ENCODE measurements at places on chromosomes 11 and 22.

- DNase-seq = no peak
Measured at GRCh38 chr22:35219012-35219411, 38.3 kb upstream of the HMGXB4 start.

DNA sequence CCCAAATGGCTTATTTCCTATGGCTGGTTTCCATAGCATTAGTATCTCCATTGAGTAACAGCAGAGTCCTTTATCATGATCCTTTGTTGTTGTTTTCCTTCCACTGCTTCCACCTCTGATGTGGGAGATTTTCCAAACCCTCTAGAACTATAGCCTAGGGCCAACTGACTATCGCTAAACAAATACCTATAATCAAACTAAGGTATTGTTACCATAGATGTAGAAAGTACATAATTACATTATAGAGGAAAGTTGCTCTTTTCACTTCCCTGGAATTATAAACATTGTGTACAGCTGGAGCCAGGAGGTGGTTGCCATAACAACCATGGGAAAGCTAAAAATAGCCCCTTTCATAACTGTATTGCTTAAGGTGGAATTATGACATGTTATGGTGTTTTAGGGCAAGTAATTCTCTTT lies 47.0 kb upstream of the ALKBH3 start:
- DNase-seq = no peak

GRCh38 chr11:35424157-35424940 lies 5.0 kb upstream of the SLC1A2 start:
- no peak for DNase-seq

DNA sequence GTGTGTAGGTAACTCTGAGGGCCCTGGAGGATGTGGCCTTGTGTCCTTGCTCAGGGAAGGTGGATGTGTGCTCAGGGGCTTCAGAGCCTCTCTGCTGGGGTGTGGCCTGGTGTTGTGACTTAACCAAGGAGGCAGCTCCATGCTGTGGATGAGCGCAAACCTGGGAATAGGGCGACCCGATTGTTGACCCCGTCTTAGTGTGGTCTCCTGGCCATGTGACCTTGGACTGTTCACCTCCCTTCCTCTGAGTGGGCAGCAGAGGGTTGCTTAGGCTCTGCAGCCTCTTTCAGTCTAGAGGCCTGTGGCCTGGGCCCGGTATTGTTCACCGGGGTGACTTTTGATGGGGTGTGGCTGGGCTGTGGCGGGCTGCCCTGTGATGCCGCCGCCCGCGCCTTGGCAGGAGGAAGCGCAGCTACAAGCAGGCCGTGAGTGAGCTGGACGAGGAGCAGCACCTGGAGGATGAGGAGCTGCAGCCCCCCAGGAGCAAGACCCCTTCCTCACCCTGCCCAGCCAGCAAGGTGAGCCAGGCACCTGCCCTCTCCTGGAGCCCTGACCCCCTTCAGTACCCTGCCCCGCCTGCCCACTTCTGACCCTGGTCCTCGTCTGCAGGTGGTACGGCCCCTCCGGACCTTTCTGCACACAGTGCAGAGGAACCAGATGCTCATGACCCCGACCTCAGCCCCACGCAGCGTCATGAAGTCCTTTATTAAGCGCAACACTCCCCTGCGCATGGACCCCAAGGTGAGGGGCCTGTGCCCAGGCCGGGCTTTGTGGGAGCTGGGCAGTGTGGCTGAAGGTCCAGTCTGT lies 16.7 kb downstream of the INCENP start:
- no peak for DNase-seq

- DNase-seq = no peak
Measured at GRCh38 chr22:45507798-45508197, 5.1 kb downstream of the FBLN1 start.

DNA sequence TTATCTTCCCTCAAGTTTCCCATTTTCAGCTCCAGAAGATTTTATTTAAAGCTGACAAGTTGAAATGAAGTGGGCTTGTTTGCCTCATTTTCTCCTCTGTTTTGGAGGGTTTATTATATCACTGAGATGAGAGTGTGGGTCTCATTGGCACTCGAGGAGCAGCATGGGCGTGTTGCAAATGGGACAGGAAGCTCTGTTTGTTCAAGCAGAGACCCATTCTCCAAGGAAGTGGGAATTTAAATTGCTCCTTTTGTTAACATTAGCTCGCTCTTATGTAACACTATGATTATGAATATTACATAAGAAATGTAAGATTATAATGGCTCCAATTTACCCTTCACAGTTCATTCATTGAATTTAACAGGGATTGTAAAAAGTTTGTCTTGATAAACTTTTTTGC lies 317.7 kb upstream of the CTSC start:
- no peak for DNase-seq

GRCh38 chr11:119093942-119094815 lies 7.5 kb downstream of the DPAGT1 start:
- DNase-seq = peak; percentile 38

DNA sequence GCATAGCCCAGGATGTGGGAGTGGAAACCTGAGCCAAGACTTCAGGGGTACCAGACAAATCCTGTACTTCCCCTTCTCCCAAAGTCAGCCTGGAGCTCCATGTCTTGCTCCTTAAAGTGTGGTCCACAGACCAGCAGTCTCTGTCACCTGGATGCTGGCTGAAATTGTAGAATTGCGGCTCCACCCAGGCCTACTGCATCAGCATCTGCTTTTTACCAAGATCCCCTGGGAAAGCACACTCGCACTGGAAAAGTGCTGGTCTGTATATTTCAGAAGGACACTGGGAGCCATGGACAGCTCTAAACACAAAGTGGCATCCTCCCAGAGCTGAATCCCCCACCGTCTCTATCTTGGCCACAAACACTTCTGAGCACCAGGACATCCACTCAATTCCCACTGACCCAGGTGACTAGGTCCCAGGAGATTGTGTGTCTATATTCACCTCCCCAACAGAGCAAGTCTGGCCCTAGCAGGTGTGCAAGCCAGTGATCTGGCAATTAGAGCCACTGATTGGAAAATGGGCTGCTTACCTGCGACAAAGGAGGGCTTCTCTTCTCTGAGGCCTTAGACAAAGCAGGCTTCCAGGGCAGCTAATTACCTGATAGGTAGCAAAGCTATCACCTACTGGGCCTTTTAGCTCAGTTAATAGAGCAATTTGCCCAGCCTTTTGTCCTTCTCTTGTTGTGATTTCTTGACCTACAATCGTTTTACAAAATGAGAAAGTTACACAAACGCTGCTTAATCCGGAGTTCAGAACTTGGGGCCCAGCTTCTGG lies 443.3 kb downstream of the MN1 start:
- DNase-seq = no peak

DNA sequence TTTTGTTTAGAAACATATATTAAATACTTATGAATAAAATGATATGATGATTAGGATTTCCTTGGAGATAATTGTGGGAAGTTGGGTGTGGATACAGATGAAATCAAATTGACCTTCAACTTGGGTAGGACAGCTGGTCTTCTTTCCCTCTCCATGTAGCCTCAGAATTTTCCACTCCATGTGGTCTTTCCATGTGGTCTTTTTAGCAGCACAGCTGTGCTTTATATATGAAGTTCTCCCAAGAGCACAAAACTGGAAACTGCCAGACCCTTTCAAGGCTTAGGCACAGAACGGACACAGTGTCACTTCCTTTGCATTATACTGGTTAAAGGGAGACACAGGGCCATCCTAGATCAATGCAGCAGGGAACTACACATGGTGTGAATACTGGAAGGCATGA lies 28.6 kb downstream of the FAM76B start:
- no peak for DNase-seq

- no peak for DNase-seq
Measured at GRCh38 chr11:72788241-72788640, 5.6 kb downstream of the STARD10 start.

- DNase-seq = no peak
Measured at GRCh38 chr11:73564903-73565302, 33.0 kb downstream of the FAM168A start.

GRCh38 chr11:62062223-62062861 lies 61.5 kb upstream of the INCENP start:
- DNase-seq = no peak

- DNase-seq = peak; percentile 90
Measured at GRCh38 chr11:117986981-117987574, 884 bp downstream of the IL10RA start.

DNA sequence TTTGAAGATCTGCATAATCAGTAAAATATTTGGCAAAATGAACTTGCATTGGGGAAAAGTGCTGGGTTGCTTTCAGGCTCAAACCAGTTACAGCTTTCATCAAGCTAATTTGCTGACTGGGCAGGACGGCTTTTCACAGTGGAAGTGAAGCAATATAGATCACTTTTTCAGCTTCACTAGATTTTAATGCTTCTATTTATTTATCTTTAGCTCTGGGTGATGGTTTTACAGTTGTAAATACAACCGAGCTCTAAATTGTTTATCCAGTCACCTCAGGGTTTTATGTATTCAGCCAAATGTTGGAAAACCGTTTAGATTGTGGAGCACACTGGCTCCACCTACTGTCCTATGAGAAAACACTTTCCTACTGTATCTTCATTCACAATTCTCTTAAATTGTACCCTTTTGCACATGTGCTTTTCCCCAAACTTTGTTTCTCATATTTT lies 58.2 kb downstream of the ACER3 start:
- DNase-seq = peak; percentile 69

DNA sequence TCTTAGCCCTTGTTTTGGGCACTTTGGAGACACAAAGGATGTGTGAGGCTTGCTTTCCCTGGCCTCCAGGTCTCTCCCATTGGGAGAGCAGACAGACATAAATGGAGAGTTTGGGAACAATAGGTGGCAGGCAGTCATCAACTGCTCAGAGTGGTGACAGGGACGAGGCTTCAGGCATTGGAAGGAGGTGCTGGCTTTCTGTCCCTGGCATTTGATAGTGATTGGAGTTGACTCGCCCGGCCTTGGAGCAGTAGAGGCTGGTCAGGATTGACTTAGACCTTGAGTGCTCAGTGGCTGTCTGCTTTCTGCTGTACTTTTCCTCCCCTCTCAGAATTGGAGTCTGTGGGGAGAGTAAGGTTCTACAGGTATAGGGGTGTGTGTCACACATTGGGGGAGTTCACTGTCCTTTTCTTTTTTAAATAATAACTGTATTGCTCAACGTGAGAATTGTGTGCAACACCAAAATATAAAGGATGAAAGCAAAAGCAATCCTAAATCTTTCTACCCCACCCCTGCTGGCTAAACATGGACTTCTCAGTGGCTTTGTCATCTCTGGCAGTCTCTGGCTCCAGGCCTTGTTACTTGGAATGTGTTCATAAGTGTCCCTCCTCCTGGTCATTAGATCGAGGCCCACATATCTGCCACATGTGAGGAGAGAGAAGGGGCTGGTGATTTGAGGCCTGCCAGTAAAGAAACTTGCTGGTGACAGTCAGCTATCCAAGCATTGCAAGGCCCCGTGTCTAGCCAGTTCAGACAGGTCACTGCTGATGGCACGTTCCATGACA lies 21.1 kb downstream of the SHISA8 start:
- DNase-seq = no peak
